Articular chondrocyte of knee joint (primary cell): ENCODE measurements at places on chromosomes 11 and 22. TPM values are rescaled to one million over a fixed set of nuclear protein-coding genes. Genes with fewer than 3 reads are reported as not detected.

TSPAN32 gene
- 1.4 and 3.5 TPM in 2 replicates for total RNA-seq

NNMT gene
- total RNA-seq: 975 and 1,572 TPM in 2 replicates

NAALAD2 gene
- 0.22 and 0.26 TPM in 2 replicates for total RNA-seq

CPT1A gene
- 32.7 and 39.7 TPM in 2 replicates for total RNA-seq
